Colonic mucosa (tissue), 4 donors: ENCODE measurements at places on chromosomes 16 and 17. TPM values are rescaled to one million over a fixed set of nuclear protein-coding genes. Genes with fewer than 3 reads are reported as not detected.

NHERF2 gene
- total RNA-seq = 64.0 TPM

AKAP10 gene
- 30.3 TPM for total RNA-seq

CLEC3A gene
- not detected for total RNA-seq

FOXC2 gene
- total RNA-seq = 0.11 TPM

RHBDL3 gene
- total RNA-seq = 0.62 TPM

SOST gene
- total RNA-seq = not detected

IL21R gene
- total RNA-seq = 0.91 TPM

UMOD gene
- not detected for total RNA-seq

RHBDF2 gene
- total RNA-seq = 11.6 TPM

DPEP1 gene
- total RNA-seq = 2.7 TPM

RPH3AL gene
- 34.2 TPM for total RNA-seq

NPIPB9 gene
- 1.5 TPM for total RNA-seq

CHD9NB gene
- total RNA-seq = 5.6 TPM

TPSD1 gene
- total RNA-seq = 0.19 TPM

GUCY2D gene
- 0.21 TPM for total RNA-seq

CSH1 gene
- not detected for total RNA-seq

USP43 gene
- total RNA-seq = 15.6 TPM

PIMREG gene
- 26.0 TPM for total RNA-seq

KCNJ16 gene
- total RNA-seq = 0.35 TPM

CD19 gene
- total RNA-seq = 0.40 TPM

GPRC5B gene
- total RNA-seq = 8.5 TPM

FDXR gene
- total RNA-seq = 17.7 TPM

HIGD1B gene
- not detected for total RNA-seq

CACNG3 gene
- total RNA-seq = not detected

SLC35G6 gene
- not detected for total RNA-seq

RAB11FIP4 gene
- total RNA-seq = 41.5 TPM

SERPINF2 gene
- 1.0 TPM for total RNA-seq

SLC5A10 gene
- total RNA-seq = not detected

HSPB9 gene
- total RNA-seq = not detected

UNC119 gene
- total RNA-seq = 39.8 TPM

TBC1D3I gene
- total RNA-seq = 0.37 TPM

FNDC8 gene
- not detected for total RNA-seq

NACA2 gene
- not detected for total RNA-seq

KRT27 gene
- not detected for total RNA-seq

YPEL2 gene
- total RNA-seq = 17.2 TPM

NECAB2 gene
- total RNA-seq = 0.25 TPM
